H9 (cell line): ENCODE measurements at places on chromosomes 16 and 17. TPM values are rescaled to one million over a fixed set of nuclear protein-coding genes. Genes with fewer than 3 reads are reported as not detected.

Gene SRCAP
- 63.1 and 65.5 TPM in 2 replicates for total RNA-seq

Gene DDX52
- 58.9 and 65.4 TPM in 2 replicates for total RNA-seq

Gene MEOX1
- not detected in 2 replicates for total RNA-seq

Gene COX6A2
- not detected in 2 replicates for total RNA-seq

Gene TMC8
- 1.0 and 1.9 TPM in 2 replicates for total RNA-seq

Gene SLFN14
- total RNA-seq, result not detected in 2 replicates

Gene RBFOX1
- 2.0 and 2.1 TPM in 2 replicates for total RNA-seq

Gene MARVELD3
- total RNA-seq, result 25.2 and 27.0 TPM in 2 replicates

Gene ATXN7L3
- total RNA-seq, result 125 and 134 TPM in 2 replicates

Gene KRTAP4-1
- total RNA-seq, result not detected in 2 replicates

Gene COQ7
- total RNA-seq, result 26.7 and 29.6 TPM in 2 replicates

GRCh38 chr17:60345233-60345632, 46.7 kb downstream of the USP32 start:
- H3K27ac ChIP-seq, result no peak overlapping the region
- no peaks in the 10 kb centered on the region for H3K4me1 ChIP-seq
- no peak overlapping the region for H3K4me3 ChIP-seq
- no peak for DNase-seq
- H3K36me3 ChIP-seq, result peaks cover 47% of the 10 kb centered on the region

- H3K4me3 ChIP-seq, result no peak overlapping the region
- no peaks in the 10 kb centered on the region for H3K36me3 ChIP-seq
- no peaks in the 10 kb centered on the region for H3K4me1 ChIP-seq
- no peak overlapping the region for H3K27ac ChIP-seq
These were observed 7.7 kb upstream of the SLFN12L start for GRCh38 chr17:35545150-35545549.

- H3K4me1 ChIP-seq, result no peaks in the 10 kb centered on the region
- no peak overlapping the region for H3K27ac ChIP-seq
- no peak for DNase-seq
- no peak overlapping the region for H3K4me3 ChIP-seq
- H3K27me3 ChIP-seq, result no peaks in the 10 kb centered on the region
These were observed 5.8 kb upstream of the KSR1 start for GRCh38 chr17:27450416-27450815.

DNA sequence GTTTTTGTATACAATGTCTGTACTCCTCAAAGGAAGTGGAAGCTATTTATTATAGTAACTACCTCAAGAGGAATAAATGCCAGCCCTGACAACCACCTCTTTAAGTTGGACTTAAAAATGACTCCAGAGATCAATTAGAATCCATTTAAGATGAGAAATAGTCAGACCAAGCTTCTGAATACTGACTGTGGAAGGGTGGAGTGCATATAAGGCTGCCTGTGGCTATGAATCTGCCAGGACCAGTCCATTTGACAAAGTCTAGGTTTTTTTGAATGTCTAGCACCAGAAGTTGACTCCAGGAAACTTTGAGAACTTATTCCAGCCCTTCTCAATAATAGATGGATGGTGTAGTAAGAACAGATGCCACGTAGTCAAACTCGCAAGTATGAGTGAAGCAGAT, 15.0 kb downstream of the OGFOD1 start:
- H3K4me3 ChIP-seq, result no peak overlapping the region
- DNase-seq, result no peak
- H3K27ac ChIP-seq, result no peak overlapping the region
- H3K4me1 ChIP-seq, result no peaks in the 10 kb centered on the region
- H3K27me3 ChIP-seq, result no peaks in the 10 kb centered on the region
- H3K36me3 ChIP-seq, result peaks cover 82% of the 10 kb centered on the region

- no peaks in the 10 kb centered on the region for H3K27me3 ChIP-seq
- no peaks in the 10 kb centered on the region for H3K4me1 ChIP-seq
- DNase-seq, result no peak
- H3K27ac ChIP-seq, result no peak overlapping the region
These were observed 6.8 kb downstream of the FBXO47 start for GRCh38 chr17:38960402-38960801.

- no peak within 1 kb of the TSS for H3K27ac ChIP-seq
- DNase-seq, result peak; percentile 83
- peaks cover 17% of the 10 kb centered on the region for H3K36me3 ChIP-seq
- H3K27me3 ChIP-seq, result no peaks in the 10 kb centered on the region
- H3K4me1 ChIP-seq, result no peaks in the 10 kb centered on the region
These were observed at the start of gene RHBDL1 for GRCh38 chr16:674968-675883. TSS of gene RHBDL1 (plus strand) at chr16:675671. CDS start at chr16:675791, 120 bp downstream.

DNA sequence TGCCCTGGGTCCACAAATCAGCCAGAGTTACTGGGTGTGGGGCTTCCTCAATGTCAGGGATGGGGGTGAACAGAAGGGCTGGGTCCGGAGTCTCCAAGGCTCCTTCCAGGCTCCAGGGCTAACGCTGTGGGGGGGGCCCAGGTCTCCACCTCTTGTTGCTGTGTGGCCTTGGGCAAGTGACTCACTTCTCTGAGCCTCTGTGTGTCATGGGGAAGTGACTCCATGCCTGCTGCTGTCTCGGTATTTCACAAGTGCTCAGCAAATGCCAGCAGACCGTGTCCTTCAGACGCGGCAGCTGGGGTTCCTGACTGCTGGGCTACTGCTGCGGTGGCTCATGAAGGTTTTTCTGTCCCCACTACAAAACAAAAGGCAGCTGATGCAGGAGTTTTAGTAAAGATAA, 26.6 kb downstream of the JPH3 start:
- no peaks in the 10 kb centered on the region for H3K4me1 ChIP-seq
- no peak for DNase-seq
- no peak overlapping the region for H3K4me3 ChIP-seq
- no peaks in the 10 kb centered on the region for H3K36me3 ChIP-seq
- H3K27me3 ChIP-seq, result no peaks in the 10 kb centered on the region

DNA sequence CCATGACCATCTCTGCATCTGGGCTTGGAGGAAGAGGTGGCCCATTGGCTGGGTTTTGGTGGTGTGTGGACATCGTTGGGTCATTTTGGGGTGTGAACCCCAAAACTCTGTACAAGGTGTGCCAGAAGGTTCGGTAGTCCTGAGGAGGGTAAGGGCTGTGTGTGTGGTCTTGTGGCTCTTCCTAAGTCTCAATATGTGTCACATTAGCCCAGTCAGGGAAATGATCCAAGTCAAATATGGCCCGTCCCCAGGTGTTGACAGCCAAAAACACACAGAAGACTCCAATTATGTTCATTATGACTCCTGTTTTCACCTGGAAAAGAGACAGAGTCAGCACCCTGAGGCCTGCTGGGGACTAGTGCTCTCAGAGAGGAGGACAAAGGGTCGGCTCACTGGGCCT, 27.1 kb downstream of the SLC13A5 start:
- H3K27me3 ChIP-seq, result no peaks in the 10 kb centered on the region
- no peaks in the 10 kb centered on the region for H3K4me1 ChIP-seq
- H3K36me3 ChIP-seq, result no peaks in the 10 kb centered on the region
- H3K27ac ChIP-seq, result no peak overlapping the region

DNA sequence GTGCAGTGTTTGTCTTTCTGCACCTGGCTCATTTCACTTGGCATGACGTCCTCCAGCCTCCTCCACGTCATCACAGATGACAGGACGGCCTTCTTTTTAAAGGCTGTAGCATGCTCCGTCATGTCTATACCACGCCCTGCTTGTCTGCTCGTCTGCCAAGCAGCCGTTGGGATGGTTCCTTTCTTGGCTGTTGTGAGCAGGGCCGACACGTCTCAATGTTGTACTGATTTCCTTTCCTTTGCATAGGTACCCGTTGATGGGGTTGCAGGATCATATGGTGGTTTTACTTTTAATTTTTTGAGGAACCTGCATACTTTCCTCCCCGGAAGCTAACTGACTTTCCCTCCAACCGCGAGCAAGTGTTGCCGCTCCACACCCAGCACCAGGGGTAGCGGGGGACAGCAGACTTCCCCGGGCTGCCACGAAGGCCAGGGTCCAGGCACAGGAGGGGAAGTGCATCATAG, 212.2 kb upstream of the ZNF469 start:
- H3K4me3 ChIP-seq, result no peak overlapping the region
- H3K27ac ChIP-seq, result no peak overlapping the region
- DNase-seq, result no peak

GRCh38 chr17:17826342-17826713, 10.5 kb downstream of the SREBF1 start:
- no peak overlapping the region for H3K4me3 ChIP-seq
- DNase-seq, result no peak
- no peak overlapping the region for H3K27ac ChIP-seq
- H3K36me3 ChIP-seq, result peaks cover 17% of the 10 kb centered on the region
- H3K27me3 ChIP-seq, result no peaks in the 10 kb centered on the region

DNA sequence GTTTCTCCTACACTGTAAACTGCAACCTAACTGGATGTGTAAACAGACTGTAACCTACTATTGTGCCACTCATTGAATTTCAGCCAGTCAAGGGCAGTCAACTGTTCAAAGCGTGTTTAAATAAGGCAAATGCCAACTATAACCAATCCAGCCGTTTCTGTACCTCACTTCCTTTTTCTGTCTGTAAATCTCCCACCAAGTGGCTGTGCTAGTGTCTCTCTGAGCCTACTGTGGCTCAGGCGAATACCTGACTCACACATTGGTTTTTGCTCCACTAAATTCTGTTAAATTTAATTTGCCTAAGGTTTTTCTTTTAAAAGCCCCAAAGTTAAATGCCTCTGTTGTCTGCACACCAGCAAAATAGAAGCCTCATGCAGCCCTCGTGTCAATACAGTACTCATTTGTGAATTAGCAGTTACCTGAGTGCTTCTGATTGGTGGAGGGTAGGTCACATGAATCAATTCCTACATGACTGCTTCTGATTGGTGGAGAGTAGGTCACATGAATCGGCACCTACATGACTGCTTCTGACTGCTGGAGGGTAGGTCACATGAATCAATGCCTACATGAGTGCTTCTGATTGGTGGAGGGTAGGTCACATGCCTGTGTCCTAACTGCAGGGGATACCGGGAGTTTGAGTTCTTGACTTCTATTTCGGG, 31.1 kb upstream of the CCR7 start:
- H3K27ac ChIP-seq, result no peak overlapping the region
- H3K36me3 ChIP-seq, result no peaks in the 10 kb centered on the region
- no peaks in the 10 kb centered on the region for H3K4me1 ChIP-seq
- no peaks in the 10 kb centered on the region for H3K27me3 ChIP-seq

DNA sequence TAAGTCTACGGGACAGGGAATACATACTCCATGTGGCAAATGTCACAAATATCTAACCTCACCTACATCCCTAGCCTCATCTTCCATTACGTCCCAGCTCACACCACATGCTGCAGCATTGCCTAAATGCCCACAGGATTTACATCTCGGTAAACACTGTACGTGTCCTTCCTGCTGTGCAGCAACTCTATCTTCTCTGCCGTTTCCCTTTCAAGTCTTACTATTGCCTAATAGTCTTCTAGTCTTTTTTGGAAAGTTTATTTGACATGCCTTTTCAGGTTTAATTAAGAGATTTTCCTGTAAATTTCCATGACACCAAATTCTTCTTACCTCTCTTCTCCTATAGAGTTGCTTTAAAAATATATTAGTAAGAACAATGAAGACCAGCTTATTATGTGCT, 120.5 kb downstream of the HS3ST4 start:
- no peak for DNase-seq
- no peaks in the 10 kb centered on the region for H3K4me1 ChIP-seq
- no peaks in the 10 kb centered on the region for H3K36me3 ChIP-seq
- H3K4me3 ChIP-seq, result no peak overlapping the region
- H3K27me3 ChIP-seq, result no peaks in the 10 kb centered on the region

- H3K27ac ChIP-seq, result no peak overlapping the region
- no peaks in the 10 kb centered on the region for H3K27me3 ChIP-seq
- peaks cover 28% of the 10 kb centered on the region for H3K36me3 ChIP-seq
- no peak for DNase-seq
These were observed 24.3 kb downstream of the MGRN1 start for GRCh38 chr16:4648917-4649316.

DNA sequence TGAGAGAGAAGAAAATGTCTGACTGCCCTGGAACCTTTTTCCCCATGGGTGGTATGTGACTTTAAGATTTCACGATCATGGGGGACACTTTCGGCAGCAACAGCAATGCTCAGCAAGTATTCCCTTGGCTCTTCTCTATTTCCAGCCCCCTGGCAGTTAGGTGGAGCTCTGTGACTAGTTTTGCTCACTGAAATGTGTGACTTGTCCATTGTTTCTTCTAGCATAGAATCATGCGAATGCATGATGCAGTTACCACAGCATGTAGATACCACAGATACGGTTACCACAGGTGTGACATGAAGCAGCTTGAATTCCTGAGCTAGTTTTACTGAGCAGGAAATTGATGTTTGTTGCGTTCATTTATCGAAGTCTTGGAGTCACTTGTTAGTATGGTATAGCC, 1034.5 kb upstream of the EEF2KMT start:
- no peak overlapping the region for H3K27ac ChIP-seq
- H3K27me3 ChIP-seq, result no peaks in the 10 kb centered on the region
- no peak overlapping the region for H3K4me3 ChIP-seq

- H3K27ac ChIP-seq, result no peak overlapping the region
- no peak overlapping the region for H3K4me3 ChIP-seq
- peak; percentile 23 for DNase-seq
- no peaks in the 10 kb centered on the region for H3K4me1 ChIP-seq
- H3K27me3 ChIP-seq, result no peaks in the 10 kb centered on the region
These were observed 9.0 kb upstream of the MAP3K14 start for GRCh38 chr17:45325810-45326209.

DNA sequence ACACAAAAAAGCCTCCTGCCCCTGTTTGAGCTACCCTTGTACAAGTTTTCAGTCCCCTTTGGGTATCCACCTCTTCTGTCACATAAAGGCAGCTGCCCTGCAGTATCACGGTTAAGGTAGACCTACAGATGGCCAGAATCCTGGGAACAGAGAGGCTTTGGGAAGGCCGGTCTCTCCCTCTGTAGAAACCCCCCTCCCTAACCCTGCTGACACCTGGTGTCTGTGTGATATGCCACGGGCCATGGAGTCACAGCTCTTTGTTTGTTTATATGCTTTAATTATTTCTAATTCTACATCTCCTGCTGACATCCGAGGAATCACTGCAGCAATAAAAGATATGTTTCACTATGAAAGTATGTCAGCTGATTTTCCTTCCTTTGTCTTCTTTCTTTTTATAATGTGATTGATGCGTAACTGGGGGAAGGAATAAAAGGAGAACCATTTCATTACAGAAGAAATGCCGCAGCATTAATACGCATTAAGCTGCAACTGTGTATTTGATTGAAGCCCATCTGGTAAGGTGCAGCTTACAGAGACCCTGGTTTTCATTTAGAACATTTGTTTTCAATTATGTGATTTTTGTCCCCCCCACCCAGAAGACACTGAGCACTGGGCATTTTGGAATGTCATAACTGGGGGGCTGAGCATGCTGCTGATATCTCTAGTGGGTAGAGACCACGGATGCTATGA, 142.1 kb downstream of the SLC39A11 start:
- no peaks in the 10 kb centered on the region for H3K36me3 ChIP-seq
- no peak overlapping the region for H3K27ac ChIP-seq
- DNase-seq, result no peak
- no peaks in the 10 kb centered on the region for H3K27me3 ChIP-seq

- H3K27ac ChIP-seq, result no peak overlapping the region
- H3K36me3 ChIP-seq, result peaks cover 15% of the 10 kb centered on the region
- no peaks in the 10 kb centered on the region for H3K4me1 ChIP-seq
- no peak for DNase-seq
These were observed 80.8 kb downstream of the OMG start for GRCh38 chr17:31216031-31216751.

- no peak overlapping the region for H3K27ac ChIP-seq
- peaks cover 2% of the 10 kb centered on the region; the same call in 1 of the 2 replicates for H3K4me1 ChIP-seq
- H3K36me3 ChIP-seq, result peaks cover 31% of the 10 kb centered on the region
- H3K4me3 ChIP-seq, result no peak overlapping the region; the same call in 2 of the 3 replicates
These were observed 2.3 kb downstream of the PRMT7 start for GRCh38 chr16:68313116-68313515.

GRCh38 chr17:4249452-4250029, 14.2 kb downstream of the ANKFY1 start:
- no peaks in the 10 kb centered on the region for H3K36me3 ChIP-seq
- peaks cover 5% of the 10 kb centered on the region; the same call in 1 of the 2 replicates for H3K4me1 ChIP-seq
- H3K27ac ChIP-seq, result no peak overlapping the region
- no peak overlapping the region for H3K4me3 ChIP-seq
- no peak for DNase-seq
